Stimulated activated CD8-positive, alpha-beta memory T cell treated with anti-CD3 and anti-CD28 coated beads, Interleukin-7, amount 100 ng/mL, for 1 hour (primary cell): ENCODE measurements at places on chromosomes 5 and 9.

- DNase-seq, result no peak
Measured at GRCh38 chr5:168950241-168950951, 350.5 kb downstream of the SLIT3 start.

GRCh38 chr9:100206899-100207298 is 107.9 kb downstream of the INVS start:
- DNase-seq, result no peak

DNA sequence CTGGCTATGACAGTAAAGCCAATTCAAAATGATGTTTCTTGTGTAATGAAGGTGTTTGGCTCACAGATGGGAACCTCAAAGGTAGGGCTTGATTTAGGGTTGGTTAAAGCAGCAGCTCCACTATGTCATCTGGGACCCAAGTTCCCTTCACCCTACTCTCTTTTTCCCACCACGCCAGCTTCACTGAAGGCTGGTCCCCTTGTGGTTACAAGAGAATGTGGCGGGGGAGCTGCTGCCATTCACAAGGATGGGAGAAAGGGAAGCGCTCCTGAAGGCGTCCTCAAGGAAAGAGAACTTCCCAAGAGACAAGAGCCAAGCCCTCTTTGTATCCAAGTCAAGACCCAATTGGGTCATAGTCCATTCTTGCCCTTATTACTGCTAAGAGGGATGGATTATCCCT is 72.7 kb downstream of the NTRK2 start:
- DNase-seq, result no peak

DNA sequence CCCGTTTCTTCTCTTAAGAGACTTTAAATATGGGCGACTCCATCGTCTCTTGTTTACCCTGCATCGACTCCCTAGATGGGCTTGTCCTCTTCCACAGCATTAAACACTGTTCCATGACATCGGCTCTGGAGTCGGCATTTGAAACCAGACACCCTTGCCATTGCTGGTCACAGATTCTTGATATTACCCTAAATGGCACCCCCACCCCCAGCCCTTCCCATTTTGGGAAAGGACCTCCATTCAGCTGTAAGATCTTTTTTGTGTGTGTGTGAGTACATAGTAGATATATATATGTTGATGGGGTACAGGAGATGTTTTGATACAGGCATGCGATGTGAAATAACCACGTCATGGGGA is 51.1 kb upstream of the SH3PXD2B start:
- DNase-seq, result no peak

- DNase-seq, result no peak
Measured at GRCh38 chr5:71456362-71456743, 902 bp downstream of the BDP1 start.

- no peak for DNase-seq
Measured at GRCh38 chr9:107018861-107019545, 156.0 kb downstream of the ZNF462 start.

GRCh38 chr9:3946840-3947587 is 352.9 kb downstream of the GLIS3 start:
- no peak for DNase-seq

DNA sequence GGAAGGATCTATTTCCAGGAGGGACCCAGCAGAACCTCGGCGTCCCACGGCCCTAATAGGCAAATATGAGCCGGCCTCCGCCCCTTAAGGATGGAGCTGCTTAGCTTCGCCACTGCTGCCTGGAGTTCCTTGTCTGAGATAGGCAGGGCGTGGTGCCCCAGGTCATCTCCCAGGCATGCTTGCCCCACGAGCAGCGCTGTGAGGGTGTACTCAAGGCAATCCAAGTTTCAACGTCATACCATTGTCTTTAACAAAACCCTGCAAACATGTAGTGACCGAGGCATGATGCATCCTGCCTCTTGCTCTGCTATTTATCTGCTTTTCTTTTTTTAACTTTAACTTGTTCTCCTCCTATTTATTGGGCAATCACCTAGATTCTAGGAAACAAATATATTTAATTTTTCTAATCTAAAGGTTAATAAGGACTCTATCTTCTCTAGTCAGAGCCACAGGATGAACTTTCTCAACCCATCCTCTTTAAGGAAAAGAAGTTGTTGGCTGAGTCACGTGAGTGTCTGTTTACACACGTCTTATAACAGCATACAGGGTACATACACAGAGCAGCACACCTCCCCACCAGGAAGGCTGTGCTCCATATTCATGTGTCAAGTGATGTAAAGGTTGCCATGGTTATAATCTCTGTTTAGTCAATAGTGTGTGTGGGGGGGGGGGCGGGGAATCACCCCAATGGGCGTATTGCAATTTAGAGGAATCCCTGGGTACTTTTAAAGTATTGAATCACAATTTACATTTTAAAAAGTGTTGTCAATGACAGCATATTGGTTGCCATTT is 27.3 kb upstream of the ZSWIM6 start:
- no peak for DNase-seq

- DNase-seq, result no peak
Measured at GRCh38 chr9:115551396-115551795, 433.4 kb upstream of the TNC start.

DNA sequence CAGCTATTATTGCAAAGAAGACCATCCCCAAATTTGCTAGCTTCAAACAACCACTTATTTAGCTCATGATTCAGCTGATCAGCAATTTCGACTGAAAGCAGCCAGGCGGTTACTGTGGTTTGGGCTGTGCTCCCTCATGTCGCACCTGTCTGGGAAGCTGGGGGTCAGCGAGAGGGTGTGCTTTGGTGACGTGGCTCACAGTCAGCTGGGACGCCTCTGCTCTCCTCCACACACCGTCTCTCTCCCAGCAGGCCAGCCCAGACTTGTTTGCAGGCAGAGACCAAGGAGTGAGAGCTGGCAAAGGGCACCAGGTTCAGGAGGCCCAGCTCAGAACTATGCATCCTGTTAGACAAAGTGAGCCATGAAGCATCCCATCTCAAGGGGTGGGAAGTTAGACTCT is 140.9 kb downstream of the SYK start:
- no peak for DNase-seq

DNA sequence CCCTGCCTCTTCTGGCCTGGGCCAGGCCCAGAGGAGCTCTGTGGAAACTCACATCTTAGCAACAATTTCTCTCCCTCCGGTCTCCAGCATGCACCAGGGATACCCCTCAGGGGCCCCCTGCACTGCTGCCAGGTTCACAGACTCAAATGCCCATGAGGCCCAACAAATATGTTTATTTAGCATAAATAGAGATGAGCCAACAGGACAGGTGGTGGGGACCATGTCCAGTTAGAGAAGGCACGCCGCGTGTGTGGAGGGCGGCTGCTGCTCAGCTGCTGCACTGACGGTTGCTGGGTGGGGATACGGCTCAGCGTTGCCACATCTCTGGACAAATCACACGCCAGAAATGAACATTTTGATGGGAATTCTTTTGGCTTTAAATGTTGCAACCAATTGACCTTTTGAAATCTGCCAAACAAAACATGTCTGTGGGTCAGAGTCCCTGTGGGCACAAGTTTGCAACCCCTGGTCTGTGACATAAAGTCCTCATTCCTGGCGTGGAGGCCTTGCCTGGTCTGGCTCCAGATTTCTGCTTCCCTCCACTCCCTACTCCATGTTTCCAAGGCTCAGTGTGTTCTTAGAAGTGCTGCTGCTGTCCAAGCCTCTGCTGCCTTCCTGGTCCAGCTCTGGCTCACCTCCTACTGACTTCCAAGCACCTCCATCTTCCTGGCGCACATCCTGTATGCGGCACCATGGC is 88.9 kb downstream of the AMBP start:
- no peak for DNase-seq

DNA sequence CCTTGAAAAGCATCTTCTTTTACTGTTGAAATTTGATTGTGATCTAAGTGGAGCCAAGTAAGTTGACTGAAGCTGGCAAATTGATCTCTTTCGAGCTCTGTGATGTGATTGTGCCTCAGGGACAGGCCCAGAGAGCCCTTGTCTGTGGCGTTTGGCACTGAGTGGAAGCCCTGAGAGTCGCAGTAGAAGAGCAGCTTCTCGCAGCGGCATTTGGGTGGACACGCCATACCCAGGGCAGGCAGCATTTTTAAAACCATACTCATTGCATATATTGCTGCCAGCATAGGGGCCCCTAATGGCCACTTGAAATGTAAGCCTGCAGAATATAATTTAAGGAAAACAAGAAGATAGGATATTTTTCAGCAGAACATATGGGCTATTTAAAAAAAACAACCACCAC is 894 bp downstream of the LRRTM2 start:
- DNase-seq, result no peak

DNA sequence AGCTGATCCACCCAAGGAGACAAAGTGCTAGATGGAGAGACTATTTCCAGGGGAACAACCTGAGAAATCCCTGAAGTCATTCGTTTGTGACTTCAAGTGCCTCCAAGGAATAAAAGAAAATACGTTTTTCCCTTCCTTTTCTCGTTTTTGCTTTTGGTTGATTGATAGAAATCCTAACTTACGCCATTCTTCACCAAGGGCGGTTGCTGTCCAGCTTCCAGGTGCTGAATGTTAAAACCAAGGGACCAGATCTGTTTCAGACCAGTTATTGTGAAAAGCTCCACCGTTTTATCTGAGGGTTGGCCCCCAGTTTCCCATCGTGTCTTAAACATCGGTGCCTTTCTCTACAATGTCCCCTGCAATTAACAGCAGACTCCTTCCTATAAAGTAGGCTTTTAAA is 600.7 kb upstream of the SGCD start:
- DNase-seq, result no peak

DNA sequence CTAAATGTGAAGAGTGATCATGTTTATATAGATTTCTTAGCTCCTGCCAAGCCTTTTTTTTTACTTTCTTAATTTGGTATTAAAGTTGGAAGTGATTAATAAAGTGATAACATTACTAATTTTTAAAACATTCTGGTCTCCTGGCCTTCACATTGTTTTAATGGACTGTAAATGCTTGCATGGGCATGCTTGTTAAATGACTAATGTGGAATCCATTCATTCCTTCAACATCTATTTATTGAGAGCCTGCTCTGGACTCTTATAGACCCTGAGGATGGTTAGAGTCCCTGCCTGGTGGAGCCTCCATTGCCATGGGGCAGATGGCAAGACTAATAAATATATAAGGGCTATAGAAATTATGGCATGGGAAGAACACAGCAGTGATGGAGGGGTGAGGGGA is 103.5 kb downstream of the NTRK2 start:
- no peak for DNase-seq

GRCh38 chr5:80987078-80987766 is 27.1 kb downstream of the RASGRF2 start:
- DNase-seq, result no peak

- DNase-seq, result no peak
Measured at GRCh38 chr9:136140966-136141365, 22.3 kb upstream of the TMEM250 start.

DNA sequence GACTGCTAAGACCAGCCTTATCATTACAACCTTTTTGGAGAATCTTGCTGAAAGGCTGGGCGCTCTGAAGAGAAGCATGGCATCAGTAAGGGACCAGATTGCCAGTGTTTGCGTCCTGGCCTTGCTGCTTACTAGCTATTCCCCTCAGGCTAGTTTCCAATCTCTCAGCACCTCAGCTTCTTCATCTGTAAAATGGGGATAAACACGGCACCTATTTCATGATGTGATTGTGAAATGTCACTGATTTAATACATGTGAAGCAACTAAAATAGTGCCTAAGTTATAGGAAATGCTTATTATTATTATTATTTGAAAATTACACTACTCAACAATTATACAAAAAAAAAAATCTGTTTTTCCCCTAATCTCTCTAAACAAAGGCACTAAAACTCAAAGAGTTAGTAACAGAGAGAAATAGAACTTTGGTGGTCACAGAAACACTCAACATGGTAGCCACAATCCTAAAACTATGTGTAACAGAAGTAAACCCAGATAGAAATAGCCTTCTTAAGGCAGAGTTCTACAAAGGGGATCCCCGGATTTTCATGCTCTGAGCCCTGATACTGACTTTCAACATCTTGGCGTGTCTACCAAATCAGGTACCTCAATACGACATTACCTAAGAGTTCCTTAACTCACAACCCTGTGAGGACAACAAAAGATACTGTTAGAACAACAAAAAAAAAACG is 62.0 kb downstream of the ENC1 start:
- DNase-seq, result no peak

- DNase-seq, result no peak
Measured at GRCh38 chr5:43191740-43192557, at the start of gene NIM1K. Gene NIM1K (plus strand): TSS chr5:43192225. CDS start chr5:43245776, 53,551 bp downstream.

DNA sequence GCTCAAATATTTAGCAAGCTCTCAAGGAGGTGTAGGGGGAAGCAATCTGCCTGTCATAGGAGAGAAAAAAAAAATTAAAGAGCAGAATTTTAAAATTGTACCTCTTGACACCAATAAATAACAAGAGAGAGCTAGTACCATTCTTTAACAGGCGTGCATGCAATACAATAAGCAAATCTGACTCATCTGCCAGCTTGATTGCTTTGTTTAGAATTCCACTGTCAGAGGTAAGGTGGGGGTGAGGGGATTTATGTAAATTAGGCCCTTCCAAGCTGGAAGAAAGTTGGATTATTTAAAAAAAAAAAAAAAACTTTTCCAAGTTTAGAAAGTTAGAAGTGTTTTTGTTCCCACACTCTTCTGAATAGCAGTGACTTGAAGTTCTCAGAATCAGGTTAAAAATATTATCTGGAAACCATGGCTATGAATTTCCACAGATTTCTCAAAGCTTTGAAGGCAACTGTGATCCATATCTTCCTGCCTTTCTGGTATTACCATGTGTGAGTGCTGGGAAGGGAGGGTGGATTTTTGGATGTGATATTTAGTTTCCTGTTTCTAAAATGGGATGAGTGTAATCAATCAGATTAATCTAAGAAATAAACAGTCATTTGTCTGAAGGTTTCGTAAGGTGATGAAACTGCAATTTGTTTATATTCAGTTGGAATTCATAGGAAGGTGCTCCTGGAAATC is 477.5 kb downstream of the TLE4 start:
- DNase-seq, result no peak

- DNase-seq, result no peak
Measured at GRCh38 chr5:171695804-171696203, 89.8 kb upstream of the SMIM23 start.

- DNase-seq, result no peak
Measured at GRCh38 chr9:114126247-114127060, 27.4 kb upstream of the KIF12 start.

DNA sequence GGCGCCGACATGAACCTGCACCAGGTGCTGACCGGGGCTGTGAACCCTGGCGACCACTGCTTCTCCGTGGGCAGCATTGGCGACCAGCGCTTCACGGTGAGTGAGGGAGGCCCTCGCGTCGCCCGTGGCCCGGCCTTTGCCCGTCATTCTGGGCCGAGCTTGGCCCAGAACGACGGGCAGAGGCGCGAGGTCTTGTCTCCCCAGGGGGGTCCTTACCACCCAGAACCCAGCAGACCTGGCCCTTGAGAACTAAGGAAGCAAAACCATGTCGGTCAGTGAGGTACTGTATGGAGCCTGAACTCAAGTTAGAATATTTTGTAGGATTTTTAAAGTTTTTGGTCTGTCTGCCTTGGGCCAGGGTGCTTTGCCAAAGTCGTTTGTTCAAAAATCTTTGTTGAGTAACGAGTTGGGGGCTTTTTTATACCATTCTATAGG is 691 bp downstream of the DMXL1 start:
- no peak for DNase-seq

DNA sequence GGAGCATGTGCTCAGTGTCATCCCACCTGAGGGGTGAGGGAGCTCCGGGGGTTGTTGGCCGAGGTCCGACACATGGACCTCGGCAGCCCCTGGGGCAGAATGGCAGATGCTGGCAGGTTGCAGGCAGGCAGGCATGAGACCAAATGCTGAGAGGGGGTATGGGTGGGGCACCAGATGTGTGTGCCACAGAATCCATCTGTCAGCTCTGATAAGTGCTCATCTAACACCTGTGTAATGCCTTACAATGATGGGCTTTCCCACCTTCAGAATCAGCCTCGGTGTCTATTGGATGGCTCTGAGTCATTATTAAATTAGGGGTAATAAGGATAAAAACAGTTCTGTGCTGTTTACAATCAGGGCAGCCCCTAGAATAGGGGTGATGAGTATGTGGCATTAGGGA is 73.1 kb upstream of the SAP30L start:
- DNase-seq, result no peak
